Cortex of kidney (tissue), 1 donor: ENCODE measurements at places on chromosomes 16 and 17.

DNA sequence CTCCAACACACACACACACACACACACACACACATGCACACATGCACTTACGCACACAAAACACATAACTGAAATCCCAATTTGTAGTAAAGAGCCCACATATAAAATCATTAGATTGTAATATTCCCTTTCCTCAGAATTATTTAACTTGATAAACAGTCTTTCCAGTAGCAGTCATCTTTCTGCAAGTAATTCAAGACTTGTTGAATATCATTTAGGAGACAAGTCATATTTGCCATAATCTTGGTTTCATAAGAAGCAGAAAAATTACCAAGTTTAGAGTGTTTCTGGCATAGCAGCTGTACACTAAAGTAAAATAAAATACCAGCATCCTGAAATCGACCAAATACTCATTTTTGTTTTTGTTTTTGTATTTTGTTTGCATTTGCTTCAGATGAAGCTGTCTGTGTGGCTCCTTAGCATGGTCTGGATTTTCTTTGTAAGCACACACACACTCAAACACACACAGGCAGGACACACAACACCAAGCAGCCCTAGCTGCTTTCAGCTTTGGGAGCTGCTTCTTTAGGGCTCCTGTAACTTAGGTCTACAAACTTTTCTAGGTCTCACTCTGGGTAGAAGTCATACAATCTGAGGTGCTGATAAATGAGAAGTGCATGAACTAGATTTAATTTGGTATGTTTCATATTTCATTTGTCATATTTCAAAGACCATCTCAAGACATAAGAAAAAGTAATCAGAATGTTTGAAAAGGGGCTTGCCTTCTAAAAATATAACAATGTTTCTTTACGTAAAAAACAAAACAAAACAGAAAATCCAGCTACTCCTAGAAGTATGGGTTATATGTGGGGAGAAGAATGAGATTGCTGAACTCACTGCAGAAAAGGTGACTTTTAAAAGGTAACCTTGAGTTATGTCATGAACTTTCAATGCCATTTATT, 3.0 kb downstream of the SALL1 start:
- no peak for DNase-seq

GRCh38 chr16:47865337-47865855, 290.4 kb downstream of the ABCC12 start:
- DNase-seq = no peak

DNA sequence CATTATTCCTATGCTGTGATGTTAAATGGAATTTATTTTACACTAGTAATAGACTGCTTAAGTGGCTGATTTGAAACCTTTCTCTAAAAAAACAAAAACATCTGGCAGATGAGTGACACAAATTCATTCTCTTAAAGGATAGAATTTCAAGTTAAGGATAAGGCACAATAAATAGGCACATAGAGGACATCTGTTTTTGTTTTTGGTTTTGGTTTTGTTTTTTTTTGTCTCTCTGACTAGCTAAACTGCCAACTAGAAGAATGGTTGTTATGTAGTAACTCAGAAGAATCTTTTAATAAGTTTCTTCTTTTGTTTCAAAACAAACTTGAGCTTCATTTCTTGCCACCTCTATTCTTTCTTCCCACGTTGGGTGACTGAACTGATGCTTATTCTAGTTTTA, 5.1 kb upstream of the VPS4A start:
- DNase-seq = no peak

- no peak for DNase-seq
These were observed 66.3 kb downstream of the WIPI1 start for GRCh38 chr17:68390888-68391545.

- no peak for DNase-seq
These were observed 22.9 kb downstream of the MYO18A start for GRCh38 chr17:29157310-29157709.

- no peak for DNase-seq
These were observed 847 bp downstream of the ZDHHC7 start for GRCh38 chr16:85010446-85010930.

GRCh38 chr16:88010343-88010967, 59.2 kb downstream of the BANP start:
- no peak for DNase-seq

DNA sequence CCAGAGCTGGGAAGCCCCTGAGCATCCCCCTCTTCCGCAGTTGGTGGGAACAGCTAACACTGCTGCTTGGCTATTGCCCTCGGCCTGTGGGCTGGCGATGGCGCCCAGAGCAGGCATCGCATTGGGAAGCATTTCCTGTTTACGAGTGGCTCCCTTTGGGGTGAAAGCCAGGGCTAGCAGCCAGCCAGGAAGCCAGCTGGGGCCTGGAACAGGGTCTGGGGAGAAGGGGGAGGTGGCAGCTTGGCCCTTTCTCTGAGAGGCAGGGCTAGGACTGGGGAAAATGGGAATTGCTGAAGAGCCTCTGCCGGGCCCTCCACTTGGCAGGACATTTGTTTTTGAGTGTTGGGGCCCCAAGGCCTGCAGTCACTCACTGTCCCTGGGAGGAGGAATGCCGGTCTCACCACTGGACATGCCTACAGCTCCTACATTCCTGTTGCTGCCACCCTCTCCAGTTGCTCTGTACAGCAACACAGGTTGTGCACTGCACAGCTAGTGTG, 2.4 kb upstream of the MTSS2 start:
- DNase-seq = no peak

GRCh38 chr16:66489385-66489784, 60.5 kb downstream of the TK2 start:
- no peak for DNase-seq

DNA sequence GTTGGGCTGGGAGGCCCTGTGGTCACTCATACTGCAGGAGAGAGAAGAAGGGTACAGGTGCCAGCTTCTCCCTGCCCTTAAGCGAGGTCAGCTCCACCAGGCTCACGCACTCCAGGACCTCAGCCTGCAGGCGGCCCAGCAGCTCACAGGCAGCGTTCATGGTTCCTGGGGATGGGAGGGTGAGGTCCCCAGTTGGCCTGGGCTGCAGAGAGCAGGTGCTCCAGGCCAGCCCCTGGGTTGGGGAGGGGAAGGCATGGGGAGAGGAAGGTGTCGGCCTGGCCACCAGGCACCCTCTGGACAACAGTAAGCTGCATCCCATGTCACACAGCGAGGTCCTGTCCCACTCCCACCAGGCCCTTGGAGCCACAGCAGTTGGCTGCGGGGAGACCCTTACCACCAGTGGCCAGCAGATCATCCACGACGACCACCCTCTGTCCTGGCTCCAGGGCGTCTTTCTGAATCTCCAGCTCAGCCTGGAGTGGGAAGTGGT, 2.0 kb downstream of the APRT start:
- DNase-seq = no peak

GRCh38 chr17:924711-925475, 54.7 kb downstream of the NXN start:
- no peak for DNase-seq

DNA sequence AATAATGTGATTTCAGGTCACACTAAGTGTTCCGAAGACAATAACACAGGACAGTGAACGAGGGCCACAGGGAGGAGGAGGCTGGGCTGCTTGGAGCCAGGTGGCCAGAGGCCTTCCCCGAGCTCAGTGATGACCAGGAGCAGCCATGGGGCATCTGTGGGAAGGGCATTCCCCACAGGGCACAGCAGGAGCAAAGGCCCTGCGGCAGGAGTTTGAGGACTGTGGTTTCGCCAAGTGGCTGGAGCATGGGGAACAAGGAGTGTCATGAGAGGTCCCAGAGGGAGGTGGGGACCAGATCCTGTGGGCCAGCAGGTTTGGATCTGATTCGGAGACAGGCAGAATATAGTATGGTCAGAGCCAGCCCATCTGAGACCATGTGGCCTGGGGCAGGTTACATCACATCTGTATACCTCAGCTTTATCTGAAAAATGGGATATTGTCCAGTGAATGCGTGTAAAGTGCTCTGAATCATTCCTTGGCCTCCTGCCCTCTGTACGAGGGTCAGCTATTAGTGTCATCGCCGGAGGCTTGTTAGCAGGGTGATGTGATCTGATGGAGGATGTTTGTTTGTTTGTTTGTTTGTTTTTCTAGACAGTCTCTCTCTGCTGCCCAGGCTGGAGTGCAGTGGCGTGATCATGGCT, 176.8 kb downstream of the KATNIP start:
- no peak for DNase-seq

DNA sequence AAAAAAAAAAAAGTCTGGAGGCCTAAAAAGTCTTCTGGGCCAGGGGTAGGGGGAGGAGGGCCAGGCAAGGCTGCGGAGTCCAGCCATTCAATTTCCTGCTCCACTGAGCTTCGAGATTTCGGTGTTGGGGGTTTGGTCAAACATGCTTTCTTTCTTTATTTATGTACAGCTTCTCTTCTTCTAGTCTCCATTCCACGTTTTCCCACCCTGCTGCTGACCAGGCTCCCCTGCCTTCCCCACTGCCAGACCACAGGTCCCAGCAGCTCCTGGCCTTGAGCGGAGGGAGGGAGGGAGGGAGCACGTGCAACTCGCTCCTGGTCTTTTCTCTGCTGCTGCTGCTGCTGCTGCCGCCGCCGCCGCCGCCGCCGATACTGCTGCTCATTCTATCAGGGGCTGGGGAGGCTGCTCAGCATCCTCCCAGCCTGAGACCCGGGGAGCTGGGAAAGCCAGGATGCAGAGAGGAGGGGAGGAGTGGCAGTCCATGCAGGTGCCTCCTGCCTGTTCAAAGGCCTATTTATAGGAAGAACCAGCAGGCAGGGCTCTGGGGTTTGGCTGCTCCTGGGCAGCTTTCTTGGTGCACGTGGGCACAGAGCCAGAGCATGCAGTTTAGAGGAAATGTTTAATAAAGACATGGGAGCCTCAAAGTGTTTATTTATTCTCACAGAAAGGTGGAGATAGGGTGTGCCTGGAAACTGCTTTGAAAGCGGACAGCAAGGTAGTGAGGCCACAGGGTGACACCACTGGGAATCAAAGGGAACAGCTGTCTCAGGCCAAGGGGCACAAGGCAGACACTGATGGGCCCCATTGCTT, 23.4 kb upstream of the ZFHX3 start:
- no peak for DNase-seq

DNA sequence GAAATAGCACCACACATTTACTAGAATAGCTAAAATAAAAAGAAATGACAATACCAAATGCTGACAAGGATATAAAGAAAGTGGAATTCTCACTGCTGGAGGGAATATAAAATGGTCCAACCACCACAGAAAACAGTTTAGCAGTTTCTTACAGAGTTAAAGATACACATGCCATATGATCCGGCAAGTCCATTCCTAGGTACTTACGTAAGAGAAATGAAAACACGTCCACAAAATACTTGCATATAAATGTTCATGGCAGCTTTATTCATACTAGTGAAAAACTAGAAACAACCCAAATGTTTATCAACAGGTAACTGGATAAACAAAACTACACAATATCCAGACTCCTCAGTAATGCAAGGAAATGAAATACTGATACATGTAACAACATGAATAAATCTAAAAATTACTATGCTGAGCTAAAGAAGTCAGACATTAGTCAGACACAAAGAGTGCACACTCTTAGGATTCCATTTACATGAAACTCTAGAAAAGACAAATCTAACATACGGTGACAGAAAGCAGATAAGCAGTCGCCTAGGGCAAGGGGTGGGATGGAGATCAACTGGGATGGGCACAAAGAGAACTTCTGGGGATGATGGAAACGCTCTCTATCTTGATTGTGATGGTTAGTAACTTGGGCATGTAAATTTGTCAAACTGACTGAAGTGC, 76.4 kb downstream of the SMG6 start:
- no peak for DNase-seq

- no peak for DNase-seq
These were observed 17.3 kb downstream of the C17orf100 start for GRCh38 chr17:6668727-6669425.

DNA sequence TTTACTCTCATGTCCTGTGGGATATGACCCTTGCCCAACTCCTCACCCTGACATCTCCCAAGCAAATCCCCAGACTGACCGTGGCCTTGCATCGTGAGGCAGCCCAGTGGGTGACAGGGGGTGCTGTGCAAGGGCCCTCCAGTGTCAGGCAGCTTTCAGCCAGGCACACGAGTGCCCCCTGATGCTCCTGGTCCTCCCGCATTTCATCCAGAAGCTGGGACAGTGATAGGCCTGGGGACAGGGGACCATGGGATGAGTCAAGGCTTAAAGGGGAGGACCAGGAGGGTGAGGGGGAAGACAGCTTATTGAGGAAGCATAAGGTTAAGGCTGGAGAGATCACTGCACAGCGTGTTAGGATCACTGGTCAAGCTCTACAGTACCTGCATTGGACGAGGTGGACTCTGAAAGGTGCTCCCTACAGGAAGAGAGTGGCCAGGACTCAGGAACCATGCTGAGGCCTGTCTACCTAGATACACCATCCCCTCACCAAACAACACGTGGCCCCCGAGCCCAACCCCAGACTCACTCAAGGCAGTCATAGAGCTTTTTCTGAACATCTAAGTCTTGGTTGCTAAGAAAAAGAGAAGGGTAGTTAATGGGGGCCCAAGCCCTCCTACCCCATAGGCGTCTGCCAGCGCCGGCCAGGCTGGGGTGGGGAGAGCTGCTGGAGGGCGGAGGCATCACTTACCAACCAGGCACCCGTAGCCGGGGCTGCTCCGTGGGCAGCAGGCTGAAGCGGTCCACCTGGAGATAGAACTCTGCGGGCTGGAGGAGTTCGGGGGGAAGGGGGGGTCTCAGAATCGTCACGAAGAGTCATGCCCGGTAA, 998 bp downstream of the ACD start:
- no peak for DNase-seq

DNA sequence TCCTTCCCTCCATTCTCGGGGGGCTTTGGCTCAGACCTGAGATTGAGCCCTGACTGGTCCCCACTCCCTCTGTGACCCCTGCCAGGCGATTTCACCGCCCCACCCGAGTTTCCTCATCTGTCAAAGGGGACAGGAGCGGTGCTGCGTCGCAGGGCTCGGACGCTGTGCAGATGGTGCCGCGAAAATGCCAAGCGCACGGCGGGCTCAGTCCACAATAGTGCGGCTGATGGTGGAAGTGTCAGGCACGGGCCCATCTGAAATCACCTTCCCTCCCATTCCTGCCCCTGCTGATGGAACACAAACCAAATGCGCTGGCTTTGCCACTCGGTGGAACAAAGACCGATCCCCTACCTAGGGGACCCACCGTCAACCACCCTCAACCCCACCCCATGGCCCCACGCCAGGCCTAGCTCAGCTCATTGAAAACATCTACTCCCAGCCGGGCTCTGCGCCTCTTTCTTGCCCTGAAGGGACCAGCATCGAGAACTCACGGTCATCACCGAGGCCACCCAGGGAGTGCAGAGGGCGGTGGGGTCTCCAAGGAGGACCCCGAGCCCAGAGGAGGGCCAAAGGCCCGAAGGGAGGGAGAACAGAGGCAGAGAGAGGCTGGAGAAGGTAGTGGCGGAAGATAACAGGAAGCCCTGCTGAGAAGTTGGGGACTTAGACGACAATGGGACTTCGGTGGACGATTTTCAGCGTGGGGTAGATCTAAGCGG, 1.4 kb downstream of the CARHSP1 start:
- no peak for DNase-seq

DNA sequence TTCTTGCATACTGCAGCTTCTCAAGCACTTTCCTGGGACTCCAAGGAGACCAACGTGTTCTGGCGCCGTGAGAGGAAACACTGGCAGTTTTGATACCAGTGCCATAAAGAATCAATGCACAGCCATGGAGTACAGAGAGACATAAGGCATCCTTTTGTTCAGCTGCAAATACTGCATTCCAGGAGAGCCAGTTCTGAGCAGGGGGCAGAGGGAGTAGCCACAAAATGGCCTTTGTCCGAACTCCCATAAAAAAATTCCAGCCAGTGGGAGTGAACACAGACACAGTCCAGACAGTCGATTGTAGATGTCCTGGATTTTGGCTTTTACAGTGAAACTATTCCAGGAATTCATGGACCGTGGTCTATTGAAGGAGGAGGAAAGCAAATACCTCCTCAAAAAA, 36.2 kb upstream of the TEKT3 start:
- DNase-seq = no peak
